ENCODE measurements at places on chromosomes 5 and 9.

GRCh38 chr5:43483298-43484105 lies at the start of gene TMEM267:
Gene TMEM267 (minus strand): TSS chr5:43483865. CDS start chr5:43453969, 29,896 bp downstream.
- H3K4me3 ChIP-seq: peak within 1 kb of the TSS; percentile 77
- peak; percentile 82 for DNase-seq
- no peaks in the 10 kb centered on the region for H3K27me3 ChIP-seq
- H3K27ac ChIP-seq: peak within 1 kb of the TSS; percentile 95

DNA sequence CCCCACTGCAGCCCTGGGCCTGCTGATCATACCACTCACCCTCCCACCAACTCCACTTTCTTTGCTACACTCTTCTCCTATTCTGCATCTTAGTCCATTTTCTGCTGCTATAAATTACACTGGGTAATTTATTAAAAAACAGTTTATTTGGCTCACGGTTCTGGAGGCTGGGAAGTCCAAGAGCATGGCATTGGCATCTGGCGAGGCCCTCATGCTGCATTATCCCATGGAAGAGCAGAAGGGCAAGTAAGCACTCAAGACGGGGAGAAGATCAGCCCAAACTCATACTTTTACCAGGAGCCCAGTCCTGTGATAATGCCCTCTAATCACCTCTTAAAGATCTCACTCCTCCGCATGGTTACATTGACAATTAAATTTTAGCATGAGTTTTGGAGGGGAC lies 9.4 kb downstream of the GLIPR2 start:
- peaks cover 99% of the 10 kb centered on the region for H3K4me1 ChIP-seq
- no peak overlapping the region for H3K4me3 ChIP-seq
- H3K27me3 ChIP-seq: no peaks in the 10 kb centered on the region
- DNase-seq: no peak
- peaks cover 32% of the 10 kb centered on the region for H3K36me3 ChIP-seq
- no peak overlapping the region for H3K27ac ChIP-seq

DNA sequence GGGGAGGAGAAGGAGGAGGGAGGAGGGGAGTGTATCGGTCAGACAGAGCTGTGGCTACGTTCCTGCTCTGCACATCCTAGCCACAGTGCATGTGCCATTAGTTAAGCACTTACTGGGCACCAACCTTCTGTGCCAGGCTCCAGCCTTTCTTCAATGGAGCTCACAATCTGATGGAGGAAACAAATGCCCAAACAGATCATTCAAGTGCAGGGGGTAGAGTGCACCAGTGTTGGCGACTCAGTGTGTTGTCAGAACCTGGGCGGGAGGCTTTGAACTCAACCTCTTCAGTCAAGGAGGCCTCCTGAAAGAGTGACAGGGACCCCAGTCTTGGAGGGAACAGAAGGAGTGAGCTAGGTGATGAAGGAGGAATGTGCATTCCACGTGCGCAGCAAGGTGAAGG lies 51.9 kb upstream of the SHB start:
- no peaks in the 10 kb centered on the region for H3K36me3 ChIP-seq
- H3K4me1 ChIP-seq: no peaks in the 10 kb centered on the region
- H3K27me3 ChIP-seq: peaks cover 6% of the 10 kb centered on the region

- H3K4me3 ChIP-seq: peak overlapping the region; percentile 25
- peaks cover 61% of the 10 kb centered on the region for H3K4me1 ChIP-seq
- H3K27me3 ChIP-seq: no peaks in the 10 kb centered on the region
- peak overlapping the region; percentile 58 for H3K27ac ChIP-seq
- H3K36me3 ChIP-seq: no peaks in the 10 kb centered on the region
- DNase-seq: no peak
These were observed 12.6 kb upstream of the AQP7 start for GRCh38 chr9:33414889-33415500.

GRCh38 chr5:132612846-132613245 lies 45.1 kb upstream of the IL13 start:
- no peak for DNase-seq
- no peaks in the 10 kb centered on the region for H3K4me1 ChIP-seq
- H3K27ac ChIP-seq: no peak overlapping the region
- H3K36me3 ChIP-seq: peaks cover 63% of the 10 kb centered on the region
- no peak overlapping the region for H3K4me3 ChIP-seq
- H3K27me3 ChIP-seq: no peaks in the 10 kb centered on the region

GRCh38 chr5:134177369-134178095 lies 782 bp upstream of the SKP1 start:
- peak overlapping the region; percentile 98 for H3K4me3 ChIP-seq
- H3K27ac ChIP-seq: peak overlapping the region; percentile 98
- peaks cover 17% of the 10 kb centered on the region for H3K4me1 ChIP-seq

DNA sequence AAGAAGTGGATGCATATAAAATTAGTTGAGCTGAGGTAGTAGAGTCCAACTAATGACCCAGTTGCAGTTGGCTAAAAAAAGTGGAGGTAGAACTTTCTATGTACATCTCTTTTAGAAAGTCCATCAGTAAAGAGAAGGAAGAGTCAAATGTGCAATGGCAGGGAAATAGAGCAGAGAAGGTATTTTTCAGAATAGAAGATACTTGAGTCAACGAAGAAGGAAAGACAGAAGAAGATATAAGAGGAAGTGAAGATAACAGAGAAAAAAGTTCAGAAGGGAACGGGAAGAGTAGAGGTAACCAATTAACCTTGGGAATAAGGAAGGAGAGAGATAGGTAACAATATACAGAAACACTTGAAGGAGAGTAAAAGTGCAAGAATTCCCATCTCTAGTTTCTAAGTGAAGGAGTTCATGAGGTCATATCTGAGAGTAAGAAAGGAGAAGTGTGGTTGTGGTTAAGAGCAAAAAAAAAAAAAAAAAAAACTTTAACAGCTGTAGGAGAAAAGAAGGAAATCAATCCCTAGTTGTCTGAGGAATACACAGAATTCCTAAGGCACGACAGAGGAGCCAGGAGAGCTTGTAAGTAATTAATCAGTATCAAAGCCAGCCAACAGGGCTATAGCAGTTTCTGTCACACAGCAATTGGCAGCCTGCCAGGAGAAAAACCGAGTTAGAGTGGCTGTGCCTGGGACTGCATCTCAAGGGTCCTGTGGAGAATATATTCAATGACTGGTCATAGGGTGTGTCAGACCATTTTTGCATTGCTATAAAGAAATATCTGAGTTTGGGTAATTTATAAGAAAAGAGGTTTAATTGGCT lies 61.0 kb downstream of the ARL15 start:
- no peaks in the 10 kb centered on the region for H3K36me3 ChIP-seq
- no peaks in the 10 kb centered on the region for H3K27me3 ChIP-seq
- peak; percentile 27 for DNase-seq
- H3K4me1 ChIP-seq: no peaks in the 10 kb centered on the region
